ENCODE measurements at places on chromosomes 5 and 9.

DNA sequence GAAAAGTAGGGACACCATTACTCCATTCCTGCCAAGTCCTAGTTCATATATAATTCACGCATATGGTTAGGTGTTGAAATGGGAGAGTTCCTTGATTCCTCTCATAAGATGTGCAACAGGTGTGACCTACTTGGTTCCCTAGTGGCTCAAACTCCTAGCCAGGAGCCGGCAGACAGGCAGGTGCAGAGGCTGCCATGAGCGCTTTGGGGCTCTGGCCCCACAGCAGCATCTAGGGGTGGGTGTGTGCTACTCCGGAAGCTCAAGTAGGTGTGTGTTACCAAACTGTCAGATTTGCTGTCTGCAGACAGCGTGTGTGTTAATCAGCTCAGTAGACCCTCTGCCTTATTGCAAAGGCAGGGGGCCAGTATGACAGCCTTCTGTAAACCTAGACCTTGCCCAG lies 1652.4 kb upstream of the ACO1 start:
- DNase-seq = no peak

GRCh38 chr5:8907168-8907868 lies 638.6 kb downstream of the SEMA5A start:
- no peak for DNase-seq

GRCh38 chr5:112918679-112919078 lies 3.3 kb downstream of the REEP5 start:
- no peak for DNase-seq

- DNase-seq = no peak
These were observed 733.4 kb downstream of the DNAH5 start for GRCh38 chr5:13211064-13211463.

- no peak for DNase-seq
These were observed 9.5 kb downstream of the ARSK start for GRCh38 chr5:95564450-95564849.

DNA sequence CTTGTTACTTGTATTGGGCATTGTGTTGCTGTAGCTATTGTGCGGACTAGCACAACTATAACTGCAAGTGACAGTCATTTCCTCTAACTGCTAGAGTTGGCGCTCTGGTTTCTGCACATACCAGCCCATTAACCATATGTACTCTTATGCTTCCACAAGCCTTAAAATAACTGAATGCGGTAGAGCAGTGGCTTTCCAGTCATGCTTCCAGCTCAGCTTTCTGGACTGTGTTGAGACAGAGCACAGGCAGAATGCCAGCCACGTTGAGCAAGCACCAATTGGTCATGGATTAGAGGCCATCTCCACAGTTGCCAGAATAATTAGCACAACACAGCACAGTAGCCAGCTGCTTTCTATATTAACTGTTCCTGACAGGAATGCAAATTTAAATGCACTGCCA lies 12.2 kb downstream of the INVS start:
- DNase-seq = no peak

- no peak for DNase-seq
These were observed 319.0 kb upstream of the CDH6 start for GRCh38 chr5:30874241-30875034.

DNA sequence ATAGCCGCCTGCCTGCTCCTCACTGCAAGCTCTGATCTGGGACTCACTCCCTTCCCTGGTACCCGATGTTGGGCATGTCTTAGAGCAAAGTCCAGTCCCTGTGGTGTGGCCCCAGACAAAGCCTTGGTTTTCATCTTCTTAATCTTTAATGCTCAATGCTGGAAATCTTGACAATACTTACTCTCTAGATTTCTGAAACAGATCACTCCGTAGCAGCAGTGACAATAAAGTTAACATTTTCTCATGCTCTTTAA lies 260.2 kb upstream of the IRX2 start:
- DNase-seq = no peak

DNA sequence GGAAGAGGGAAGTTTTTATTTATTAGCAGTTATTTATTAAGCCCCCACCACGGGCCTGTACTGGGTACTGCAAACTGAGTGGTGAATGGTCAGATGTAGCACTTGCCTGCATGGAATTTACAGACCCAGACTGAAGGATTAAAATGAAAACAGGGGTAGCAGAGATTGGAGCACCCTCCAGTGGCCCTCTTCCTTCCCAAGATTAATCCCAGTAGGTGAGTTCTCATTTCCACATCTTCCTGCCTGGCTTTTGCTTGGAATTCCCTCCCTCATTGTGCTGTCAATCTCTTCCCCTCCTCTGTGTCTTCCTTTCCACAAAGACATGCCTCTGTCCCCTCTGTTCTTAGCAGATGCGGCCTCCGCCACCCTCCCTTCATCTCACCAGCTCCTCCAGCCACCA lies 39.2 kb downstream of the MVB12B start:
- DNase-seq = no peak

- no peak for DNase-seq
These were observed 4.1 kb downstream of the BAG1 start for GRCh38 chr9:33260372-33260771.

DNA sequence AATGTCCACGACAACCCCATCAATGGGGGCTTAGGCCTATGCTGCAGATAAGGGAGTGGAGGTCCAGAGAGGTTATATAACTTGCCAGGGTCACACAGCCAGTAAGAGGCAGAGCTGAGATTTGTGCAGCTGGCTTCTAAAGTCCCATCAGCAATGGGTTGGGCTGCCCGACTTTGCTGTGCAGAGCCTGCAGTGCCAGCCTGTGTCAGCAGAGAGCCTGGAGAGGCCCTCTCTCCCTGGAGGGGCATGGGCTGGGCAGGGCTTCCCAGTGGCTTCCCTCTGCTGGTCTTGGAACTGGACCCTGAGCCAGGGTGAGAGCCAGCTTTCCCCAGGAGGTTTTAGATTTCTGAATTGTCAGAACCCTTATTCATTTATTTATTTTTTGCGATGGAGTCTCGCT lies 77.2 kb upstream of the RAPGEF1 start:
- no peak for DNase-seq

DNA sequence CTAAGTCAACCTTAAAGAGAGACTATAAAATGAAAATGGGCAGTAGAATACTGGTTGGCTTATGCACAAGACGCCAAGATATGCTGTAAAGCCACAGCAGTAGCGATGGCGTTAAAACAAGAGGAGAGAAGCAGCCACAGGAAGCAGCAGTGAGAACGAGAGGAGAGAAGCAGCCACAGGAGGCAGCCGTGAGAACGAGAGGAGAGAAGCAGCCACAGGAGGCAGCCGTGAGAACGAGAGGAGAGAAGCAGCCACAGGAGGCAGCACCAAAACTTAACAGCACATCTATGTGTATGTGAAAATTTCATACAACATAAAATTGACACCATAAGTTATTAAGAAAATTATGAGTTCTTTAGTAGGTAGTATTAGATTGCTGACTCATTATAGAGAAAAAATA lies 2318.6 kb upstream of the ACO1 start:
- no peak for DNase-seq

- DNase-seq = no peak
These were observed 148.9 kb downstream of the FGF18 start for GRCh38 chr5:171568389-171568788.

- DNase-seq = no peak
These were observed 233.3 kb downstream of the GAS1 start for GRCh38 chr9:86713970-86714369.

GRCh38 chr5:58107704-58108103 lies 352.2 kb downstream of the PLK2 start:
- DNase-seq = no peak

DNA sequence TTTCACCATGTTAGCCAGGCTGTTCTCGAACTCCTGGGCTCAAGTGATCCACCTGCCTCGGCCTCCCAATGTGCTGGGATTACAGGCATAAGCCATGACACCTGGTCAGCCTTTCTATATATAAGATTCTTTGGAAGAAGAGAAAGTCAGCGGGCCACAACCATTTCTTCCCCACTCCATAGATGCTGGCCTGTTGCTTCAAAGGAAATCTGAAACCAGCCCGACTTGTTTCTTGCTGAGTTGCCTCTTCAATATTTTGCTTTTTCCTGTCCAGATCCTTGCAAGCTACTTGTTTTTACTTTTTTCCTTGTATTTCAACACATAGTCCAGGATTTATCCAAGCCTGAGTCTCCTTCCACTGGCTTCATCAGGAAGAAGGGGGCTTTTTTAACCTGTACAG lies 219.5 kb downstream of the CDK5RAP2 start:
- no peak for DNase-seq

DNA sequence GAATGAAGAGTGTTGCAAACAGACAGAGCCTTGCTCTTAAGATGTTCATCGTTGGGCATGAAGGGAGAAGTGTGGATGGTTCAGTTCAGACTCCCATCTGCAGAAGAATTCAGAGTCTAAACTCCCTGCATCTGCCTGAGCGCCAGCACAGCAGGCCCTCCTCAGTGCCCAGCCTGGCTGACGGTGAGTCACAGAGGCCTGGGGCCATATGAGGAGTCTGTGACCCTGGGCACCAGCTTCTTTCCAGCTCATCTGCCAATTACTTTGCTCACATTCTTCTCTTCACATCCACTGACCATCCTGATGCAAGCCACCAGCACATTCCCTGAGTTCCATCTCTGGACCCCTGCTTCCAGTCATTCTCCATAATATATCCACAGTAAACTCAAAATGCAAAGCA lies 401.1 kb upstream of the TRPC7 start:
- DNase-seq = no peak

DNA sequence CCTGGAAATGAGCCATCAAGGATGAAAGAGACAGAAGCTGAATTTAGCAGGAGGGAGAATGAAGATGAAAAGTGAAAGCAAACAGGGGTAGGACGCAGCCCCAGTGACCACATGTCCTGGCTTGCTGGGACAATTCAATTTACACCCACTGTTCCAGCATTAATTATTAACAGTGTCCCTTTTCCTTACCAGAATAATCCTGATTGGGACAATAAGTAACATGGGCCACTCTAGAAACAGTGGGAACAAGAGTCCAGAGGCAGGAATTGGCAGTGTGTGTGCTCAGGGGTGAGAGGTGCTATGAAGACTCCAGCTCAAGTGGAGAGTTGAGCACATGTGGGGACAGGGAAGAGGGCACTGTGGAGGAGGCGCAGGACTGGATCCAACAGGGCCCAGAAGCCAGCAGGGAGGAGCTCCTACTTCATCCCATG lies 147.1 kb downstream of the C5orf15 start:
- DNase-seq = no peak
